ENCODE measurements at places on chromosomes 13 and 19. TPM values are rescaled to one million over a fixed set of nuclear protein-coding genes. Genes with fewer than 3 reads are reported as not detected.

PLIN4 gene
- total RNA-seq: 89.8 TPM

GRCh38 chr19:32363175-32363574 lies 17.8 kb downstream of the ZNF507 start:
- no peak for DNase-seq

DNA sequence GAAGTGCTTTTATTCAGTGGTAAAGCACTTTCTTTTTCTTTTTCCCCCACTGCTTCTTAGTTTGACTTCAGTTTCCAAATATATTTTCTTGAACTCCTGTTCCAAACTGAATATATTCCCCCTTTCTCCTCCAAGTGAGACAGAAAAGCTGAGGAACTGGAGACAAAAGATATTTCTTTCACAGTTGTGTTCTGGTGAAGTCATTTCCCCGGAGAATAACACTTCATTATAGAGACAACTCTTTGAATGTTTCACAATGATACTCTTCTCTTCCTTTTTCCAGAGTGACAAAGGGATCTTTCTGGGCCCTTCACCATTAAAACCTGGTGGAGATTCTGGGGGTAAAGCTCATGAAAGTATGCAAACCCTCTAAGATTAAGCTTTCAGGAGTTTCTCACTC lies 860.8 kb upstream of the SLITRK5 start:
- DNase-seq: no peak

- no peak for DNase-seq
These were observed 8.2 kb downstream of the LONP1 start for GRCh38 chr19:5711713-5712161.

DNA sequence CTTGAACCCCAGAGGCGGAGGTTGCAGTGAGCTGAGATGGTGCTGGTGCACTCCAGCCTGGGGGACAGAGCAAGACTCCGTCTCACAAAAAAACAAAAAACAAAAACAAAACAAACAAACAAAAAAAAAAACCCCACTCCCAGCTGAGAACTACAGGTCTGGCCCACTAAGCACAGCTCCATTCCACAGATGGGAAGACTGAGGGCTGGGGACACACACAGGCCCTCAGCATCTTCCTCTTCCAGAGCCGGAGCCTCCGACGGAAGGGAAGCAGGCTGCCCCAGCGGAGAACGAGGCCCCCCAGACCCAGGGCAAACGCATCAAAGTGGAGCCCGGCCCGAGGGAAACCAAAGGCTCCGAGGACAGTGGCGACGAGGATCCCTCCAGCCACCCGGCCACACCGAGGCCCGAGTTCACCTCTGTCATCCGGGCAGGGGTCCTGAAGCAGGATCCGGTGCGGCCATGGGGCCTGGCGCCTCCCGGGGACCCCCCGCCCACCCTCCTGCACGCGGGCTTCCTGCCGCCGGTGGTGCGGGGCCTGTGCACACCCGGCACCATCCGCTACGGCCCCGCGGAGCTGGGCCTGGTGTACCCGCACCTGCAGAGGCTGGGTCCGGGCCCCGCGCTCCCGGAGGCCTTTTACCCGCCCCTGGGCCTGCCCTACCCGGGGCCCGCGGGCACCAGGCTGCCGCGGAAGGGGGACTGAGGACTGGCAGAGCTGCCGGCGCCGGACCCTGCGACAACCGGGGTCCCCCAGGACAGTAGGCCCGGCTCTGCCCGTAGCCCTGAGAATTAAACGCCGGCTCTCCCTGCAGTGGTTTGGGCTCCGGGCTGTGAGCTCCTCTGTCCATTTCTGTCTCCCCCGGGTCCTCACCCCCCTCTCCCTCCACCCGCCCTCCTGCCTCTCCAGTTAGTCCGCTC lies 3.2 kb downstream of the TMEM160 start:
- no peak for DNase-seq

NCR1 gene
- not detected for total RNA-seq

DNA sequence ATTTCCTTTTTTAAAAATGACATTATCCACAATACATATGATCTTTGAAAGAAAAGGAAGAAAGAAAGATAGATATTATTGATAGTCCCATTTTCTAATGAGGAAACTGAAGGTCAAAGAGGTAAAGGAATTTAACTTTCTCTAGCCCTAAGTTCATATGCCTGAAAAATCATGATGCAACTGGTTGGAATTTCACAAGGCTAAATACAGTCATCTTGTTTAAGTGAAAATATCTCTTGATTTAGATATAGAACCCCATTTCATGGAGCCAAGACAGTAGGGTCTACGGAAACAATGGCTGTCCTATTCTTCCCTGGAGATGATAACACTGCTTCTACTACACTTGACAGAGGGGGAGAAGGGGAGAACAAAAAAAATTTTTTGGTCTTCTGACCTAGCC lies 366.2 kb downstream of the DNAJC15 start:
- DNase-seq: no peak

SHKBP1 gene
- 28.6 TPM for total RNA-seq

DNA sequence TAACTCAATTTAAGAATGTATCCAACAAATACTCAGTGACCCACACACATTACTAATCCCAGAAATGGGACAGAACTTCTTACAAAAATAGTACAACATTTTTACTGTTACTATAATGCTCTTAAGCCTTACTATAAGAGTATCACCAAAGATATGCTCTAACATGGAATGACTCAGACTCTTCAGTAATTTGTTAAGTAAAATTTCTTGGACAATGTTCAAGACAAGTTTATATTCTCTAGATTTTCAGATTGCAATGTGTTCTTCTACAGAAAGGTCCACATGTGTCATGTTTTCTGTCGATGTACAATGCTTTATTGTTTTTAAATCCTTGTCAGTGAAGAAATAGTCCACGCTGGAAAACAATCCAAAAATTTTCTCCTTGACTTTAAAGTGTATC lies 66.3 kb upstream of the RFXAP start:
- no peak for DNase-seq

DNA sequence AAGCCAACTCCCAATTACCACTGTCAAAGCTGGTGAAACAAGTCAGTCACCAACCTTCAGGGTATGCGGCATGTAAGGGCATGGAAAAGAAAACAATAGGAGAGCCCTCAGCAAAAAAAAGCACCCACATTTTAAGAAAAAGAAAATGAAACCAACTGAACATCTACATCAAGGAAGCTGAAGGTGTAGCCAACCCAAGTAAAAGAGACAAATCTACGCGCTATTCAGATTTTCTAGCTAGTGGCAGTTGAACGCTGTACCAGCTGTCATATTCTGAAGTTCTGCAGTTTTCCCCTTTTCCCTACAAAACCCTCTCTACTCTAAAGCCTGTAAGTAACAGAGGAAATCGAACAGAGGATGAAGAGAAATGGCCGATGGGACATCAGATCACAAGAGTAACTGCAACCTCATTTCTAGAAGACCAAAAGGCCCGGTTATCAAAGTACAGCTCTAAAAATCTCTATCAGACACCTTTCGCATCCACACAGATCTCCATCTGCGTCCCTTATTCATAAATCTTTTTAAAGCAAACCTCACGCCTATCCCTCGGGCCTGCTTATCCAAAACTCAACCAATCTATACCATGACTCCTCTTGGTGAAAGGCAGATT lies 1.4 kb downstream of the MYCBP2 start:
- no peak for DNase-seq

DNA sequence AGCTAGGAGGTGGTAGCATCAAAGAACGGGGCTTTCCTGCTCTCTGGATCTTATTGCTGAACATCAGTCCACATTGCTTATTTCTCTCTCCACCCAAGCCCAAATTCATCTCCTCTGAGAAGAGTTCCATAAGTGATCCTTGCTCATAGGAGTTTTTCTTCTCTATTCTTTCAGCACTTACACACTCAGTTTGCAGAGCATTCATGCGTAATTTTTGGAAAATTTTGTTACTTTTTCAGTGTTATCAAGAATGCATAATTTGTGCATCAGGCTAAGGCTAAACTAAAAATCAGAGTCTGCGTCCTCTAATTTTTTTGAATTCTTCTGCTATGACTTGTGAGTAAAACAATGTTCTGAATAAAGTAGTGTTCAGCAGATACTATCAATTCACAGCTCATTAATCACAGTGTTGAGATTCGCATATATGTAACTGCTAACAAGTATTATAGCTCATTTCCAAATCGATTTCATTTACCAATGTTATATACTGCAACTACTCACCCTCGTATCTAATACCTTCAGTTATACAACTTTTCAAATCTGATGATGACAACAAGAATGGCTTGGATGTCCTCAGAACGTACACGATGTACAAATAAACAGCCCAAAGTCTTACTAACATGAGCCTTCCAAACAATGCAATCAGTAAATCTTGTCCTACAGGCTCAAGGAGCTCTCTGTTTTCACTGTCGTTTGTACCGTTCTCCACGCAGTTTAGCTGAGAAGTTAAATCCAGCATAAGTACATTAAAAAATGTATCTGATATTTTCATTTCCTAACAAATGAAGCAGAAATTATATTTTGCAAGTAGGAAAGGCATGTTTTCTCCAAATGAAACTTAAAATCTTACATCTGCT lies 36.4 kb upstream of the STARD13 start:
- DNase-seq: no peak

GRCh38 chr13:79237981-79238380 lies 168.1 kb downstream of the RBM26 start:
- no peak for DNase-seq

GRCh38 chr19:40750874-40751537 lies at the start of gene SNRPA:
Gene SNRPA, plus strand, starts transcription at chr19:40751203. Its CDS starts 206 bp downstream, at chr19:40751409.
- peak; percentile 96 for DNase-seq

DNA sequence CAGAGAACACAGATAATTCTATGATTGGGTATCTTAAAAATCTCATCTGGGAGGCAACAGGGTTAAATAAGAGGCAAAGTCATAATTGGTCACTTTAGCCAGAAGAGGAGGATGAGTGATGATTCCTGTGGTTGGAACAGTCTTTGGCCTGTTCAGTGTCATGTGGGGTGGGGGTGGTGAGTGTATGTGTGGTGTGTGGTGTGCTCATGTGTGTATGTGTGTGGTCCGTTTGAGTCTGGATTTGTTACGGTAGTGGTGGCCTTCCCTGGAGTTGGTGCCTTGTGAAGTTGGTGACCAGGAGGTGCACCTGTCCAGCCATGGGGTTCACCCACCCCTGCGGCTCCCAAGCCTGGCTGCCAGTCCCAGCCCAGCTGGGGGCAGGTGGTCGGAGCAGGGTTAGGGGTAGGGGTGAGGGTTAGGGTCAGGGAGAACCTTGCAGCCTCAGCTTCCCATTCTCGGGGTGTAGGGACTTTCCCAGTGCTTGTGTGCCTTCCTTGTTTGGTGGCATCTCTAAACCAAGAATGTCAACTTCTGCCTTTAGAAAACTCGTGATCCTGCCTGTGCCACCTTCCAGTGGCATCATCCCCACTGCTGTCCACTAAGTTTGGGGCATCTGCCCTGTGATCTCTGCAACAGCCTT lies 97.5 kb downstream of the RAB20 start:
- DNase-seq: no peak

GRCh38 chr13:35157143-35157755 lies 215.2 kb downstream of the NBEA start:
- no peak for DNase-seq

- DNase-seq: no peak
These were observed 75.7 kb downstream of the DHRS12 start for GRCh38 chr13:51728275-51728673.

GRAMD1A gene
- total RNA-seq: 38.3 TPM

KL gene
- total RNA-seq: 1.9 TPM

KLK3 gene
- total RNA-seq: not detected

- DNase-seq: no peak
These were observed 60.8 kb downstream of the F2RL3 start for GRCh38 chr19:16949496-16950023.

C5AR1 gene
- total RNA-seq: 12.9 TPM

DNA sequence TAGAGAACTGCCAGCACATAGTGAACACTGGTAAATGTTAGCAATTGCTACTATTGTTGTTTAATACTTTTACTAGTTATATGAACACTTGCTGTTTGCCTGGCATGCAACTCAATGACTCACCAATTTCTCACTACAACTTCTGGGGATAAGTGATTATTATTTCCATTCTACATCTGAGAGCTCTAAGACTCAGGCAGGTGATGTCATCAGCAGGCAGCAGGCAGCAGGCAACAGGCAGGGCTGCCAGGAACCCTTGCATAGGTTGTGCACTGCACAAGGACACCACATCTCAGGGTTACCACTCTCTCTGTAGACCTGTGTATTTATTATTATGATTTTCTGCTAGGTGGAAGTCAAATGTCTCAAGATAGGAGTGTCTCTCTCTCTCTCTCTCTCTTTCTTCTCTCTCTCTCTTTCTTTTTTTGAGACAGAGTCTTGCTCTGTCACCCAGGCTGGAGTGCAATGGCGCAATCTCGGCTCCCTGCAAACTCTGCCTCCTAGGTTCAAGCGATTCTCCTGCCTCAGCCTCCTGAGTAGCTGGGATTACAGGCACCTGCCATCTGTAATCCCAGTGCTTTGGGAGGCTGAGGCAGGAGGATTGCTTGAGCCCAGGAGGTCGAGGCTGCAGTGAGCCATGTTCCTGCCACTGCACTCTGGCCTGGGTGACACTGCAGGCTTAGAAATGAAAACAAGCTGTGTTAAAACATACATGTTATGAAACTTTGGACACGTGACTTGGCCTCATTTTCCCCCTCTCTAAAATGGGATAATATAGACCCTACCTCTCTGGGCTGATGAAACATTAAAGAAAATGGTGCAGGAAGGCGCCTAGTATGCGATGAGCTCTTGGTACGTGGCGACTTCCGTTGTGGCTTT lies 22.7 kb downstream of the HPN start:
- no peak for DNase-seq

TUBA3C gene
- not detected for total RNA-seq

RAD23A gene
- 143 TPM for total RNA-seq

ZNF730 gene
- total RNA-seq: 0.57 TPM

- DNase-seq: no peak
These were observed 23.8 kb upstream of the MEDAG start for GRCh38 chr13:30882026-30882850.

AKT2 gene
- 116 TPM for total RNA-seq

GRCh38 chr13:50401721-50402465 lies 386.6 kb downstream of the KCNRG start:
- DNase-seq: no peak

DNA sequence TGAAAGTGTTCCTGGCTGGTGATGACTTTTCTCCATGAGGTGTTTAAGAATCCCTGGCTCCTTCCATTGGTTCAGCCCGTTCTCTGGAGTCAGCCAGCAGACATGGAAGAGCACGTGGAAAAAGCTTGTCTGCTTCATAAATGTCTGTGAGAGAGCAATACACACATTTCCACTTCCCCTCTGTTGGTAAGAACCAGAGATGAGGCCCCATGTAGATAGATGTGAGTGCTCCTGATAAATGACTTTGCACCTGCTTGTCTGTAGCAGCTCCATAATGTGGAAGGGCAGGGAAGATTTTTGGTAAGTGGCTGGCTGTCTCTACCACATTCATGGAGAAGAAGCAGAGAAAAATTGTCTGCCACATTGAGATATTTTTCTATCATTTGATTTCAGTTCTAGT lies 325.8 kb downstream of the LMO7 start:
- no peak for DNase-seq

GRCh38 chr13:101624210-101624922 lies 171.9 kb downstream of the ITGBL1 start:
- DNase-seq: no peak

- no peak for DNase-seq
These were observed 77.5 kb downstream of the WTIP start for GRCh38 chr19:34559045-34559444.
